ENCODE measurements at places on chromosomes 5 and 9. TPM values are rescaled to one million over a fixed set of nuclear protein-coding genes. Genes with fewer than 3 reads are reported as not detected.

GRCh38 chr9:18299449-18299848 is 174.5 kb upstream of the ADAMTSL1 start:
- H3K27ac ChIP-seq: no peak overlapping the region
- DNase-seq: no peak
- H3K4me3 ChIP-seq: no peak overlapping the region
- peaks cover 2% of the 10 kb centered on the region for H3K4me1 ChIP-seq
- no peaks in the 10 kb centered on the region for H3K36me3 ChIP-seq

DNA sequence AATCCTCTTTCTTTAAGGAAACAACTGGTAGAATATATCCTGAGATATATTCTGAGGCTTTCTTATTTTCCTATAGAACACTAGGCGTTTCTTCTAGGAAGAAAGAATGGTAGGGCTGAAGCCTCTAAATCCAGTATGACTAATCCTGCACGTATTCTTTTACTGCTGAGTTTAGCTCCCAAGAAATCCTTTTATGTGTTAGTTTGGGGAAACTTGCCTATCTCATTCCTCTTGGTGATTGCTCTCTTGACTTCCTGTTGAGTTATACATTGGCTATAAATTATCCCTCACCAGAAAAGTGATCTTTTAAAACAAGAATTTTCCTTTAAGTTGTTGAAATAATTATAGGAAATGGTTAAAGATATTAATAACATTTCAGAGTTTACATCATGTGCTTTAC is 422.9 kb downstream of the TMEM161B start:
- H3K4me3 ChIP-seq: no peak overlapping the region
- no peak overlapping the region for H3K27ac ChIP-seq
- H3K4me1 ChIP-seq: no peaks in the 10 kb centered on the region

- peaks cover 93% of the 10 kb centered on the region for H3K27me3 ChIP-seq
- H3K27ac ChIP-seq: no peak overlapping the region
- peaks cover 15% of the 10 kb centered on the region for H3K4me1 ChIP-seq
- DNase-seq: peak; percentile 28
- H3K36me3 ChIP-seq: no peaks in the 10 kb centered on the region
Observed at GRCh38 chr5:3594510-3595005, 1.1 kb upstream of the IRX1 start.

DNA sequence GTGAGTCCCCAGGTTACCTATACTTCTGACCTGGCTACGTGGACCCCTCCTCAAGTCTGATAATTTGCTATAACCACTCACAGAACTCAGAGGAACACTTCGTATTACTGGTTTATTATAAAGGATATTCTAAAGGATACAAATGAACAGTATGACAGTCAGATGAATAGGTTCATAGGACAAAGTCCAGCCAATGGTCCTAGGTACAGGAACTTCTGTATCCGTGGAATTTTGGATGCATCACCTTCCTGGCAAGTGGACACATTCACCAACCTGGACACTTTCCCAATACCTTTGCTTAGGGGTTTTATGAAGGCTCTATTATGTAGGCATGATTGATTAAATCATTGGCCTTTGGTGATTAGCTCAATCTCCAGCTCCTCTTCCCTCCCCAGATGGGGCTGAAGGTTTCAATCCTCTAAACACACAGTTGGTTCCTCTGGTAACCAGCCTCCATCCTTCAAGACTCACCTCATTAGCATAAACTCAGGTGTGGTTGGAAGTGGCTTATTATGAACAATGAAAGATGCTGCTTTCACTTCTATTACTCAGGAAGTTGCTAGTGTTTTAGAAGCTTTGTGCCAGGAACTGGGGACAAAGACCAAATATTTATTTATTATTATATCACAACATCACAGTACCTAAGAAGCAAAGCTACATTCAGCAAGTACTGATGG is 149.6 kb upstream of the ELL2 start:
- no peaks in the 10 kb centered on the region for H3K4me1 ChIP-seq
- no peak overlapping the region for H3K4me3 ChIP-seq
- no peaks in the 10 kb centered on the region for H3K36me3 ChIP-seq
- DNase-seq: no peak
- H3K27ac ChIP-seq: no peak overlapping the region

GRCh38 chr5:10537624-10538023 is 26.2 kb upstream of the ANKRD33B start:
- H3K4me1 ChIP-seq: peaks cover 18% of the 10 kb centered on the region
- no peaks in the 10 kb centered on the region for H3K36me3 ChIP-seq
- no peak for DNase-seq
- H3K27ac ChIP-seq: no peak overlapping the region
- H3K27me3 ChIP-seq: peaks cover 22% of the 10 kb centered on the region

- H3K27ac ChIP-seq: peak overlapping the region; percentile 29
- H3K4me3 ChIP-seq: no peak overlapping the region
- peak; percentile 63 for DNase-seq
- H3K27me3 ChIP-seq: no peaks in the 10 kb centered on the region
- no peaks in the 10 kb centered on the region for H3K36me3 ChIP-seq
- H3K4me1 ChIP-seq: peaks cover 37% of the 10 kb centered on the region
Observed at GRCh38 chr5:16886366-16886736, 49.7 kb downstream of the MYO10 start.

DNA sequence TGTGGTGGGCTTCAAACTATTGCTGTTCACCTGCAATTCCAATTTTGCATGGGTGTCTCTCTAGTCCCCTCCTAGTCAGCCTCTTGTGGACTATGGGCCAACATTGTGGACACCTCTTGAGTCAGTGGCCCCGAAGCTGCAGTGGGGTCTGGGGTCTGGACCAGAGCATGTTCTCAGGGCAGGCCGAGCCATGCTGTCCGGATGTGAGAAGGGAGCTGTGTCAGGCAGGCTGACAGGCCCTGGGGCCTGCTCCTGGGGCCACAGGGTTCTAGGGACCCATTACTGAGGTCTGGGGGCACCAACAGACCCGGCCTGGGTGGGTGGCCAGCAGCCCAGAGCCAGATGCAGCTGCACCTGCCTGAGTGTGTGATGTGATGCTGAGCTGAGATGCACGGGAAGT is 16.5 kb upstream of the IRX4 start:
- no peak overlapping the region for H3K27ac ChIP-seq
- H3K36me3 ChIP-seq: no peaks in the 10 kb centered on the region
- H3K27me3 ChIP-seq: peaks cover 28% of the 10 kb centered on the region
- no peak for DNase-seq

GRCh38 chr9:35789541-35789940 is 1.9 kb upstream of the NPR2 start:
- no peak for DNase-seq
- no peaks in the 10 kb centered on the region for H3K36me3 ChIP-seq
- H3K4me3 ChIP-seq: no peak overlapping the region
- no peak overlapping the region for H3K27ac ChIP-seq
- peaks cover 31% of the 10 kb centered on the region for H3K4me1 ChIP-seq
- H3K27me3 ChIP-seq: peaks cover 7% of the 10 kb centered on the region

The CDK9 gene
- 42.4 TPM for polyA plus RNA-seq

Measured in muscle of leg (tissue), 16 donors.